Stimulated activated CD4-positive, alpha-beta T cell treated with anti-CD3 and anti-CD28 coated beads, Interleukin-1b, Interleukin-23, amount 100 ng/mL, for 4 hours (primary cell): ENCODE measurements at places on chromosomes 2 and 18.

DNA sequence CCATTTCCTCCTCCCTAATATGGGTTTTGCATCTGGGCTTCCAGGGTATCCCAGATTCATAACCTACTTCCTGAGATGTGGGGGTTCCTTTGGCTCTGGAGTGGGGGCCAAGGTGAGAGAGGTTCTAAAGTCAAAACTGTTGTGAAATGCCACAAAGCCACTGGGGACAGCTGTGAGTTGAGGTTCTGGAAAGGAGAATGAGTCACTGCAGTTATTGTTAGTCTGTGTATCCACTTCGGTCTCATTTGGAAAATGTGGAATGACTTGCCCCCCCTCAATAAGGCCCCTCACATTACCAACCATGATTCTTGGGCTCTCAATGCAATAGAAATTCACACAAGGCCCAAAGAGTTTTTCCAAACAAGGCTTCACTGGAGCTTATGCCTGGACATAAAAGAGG, 51.1 kb upstream of the LGALSL start:
- no peak for DNase-seq

- no peak for DNase-seq
Measured at GRCh38 chr2:216984937-216985336, 125.1 kb upstream of the TNP1 start.

GRCh38 chr2:162261032-162261945, 18.0 kb upstream of the FAP start:
- no peak for DNase-seq

DNA sequence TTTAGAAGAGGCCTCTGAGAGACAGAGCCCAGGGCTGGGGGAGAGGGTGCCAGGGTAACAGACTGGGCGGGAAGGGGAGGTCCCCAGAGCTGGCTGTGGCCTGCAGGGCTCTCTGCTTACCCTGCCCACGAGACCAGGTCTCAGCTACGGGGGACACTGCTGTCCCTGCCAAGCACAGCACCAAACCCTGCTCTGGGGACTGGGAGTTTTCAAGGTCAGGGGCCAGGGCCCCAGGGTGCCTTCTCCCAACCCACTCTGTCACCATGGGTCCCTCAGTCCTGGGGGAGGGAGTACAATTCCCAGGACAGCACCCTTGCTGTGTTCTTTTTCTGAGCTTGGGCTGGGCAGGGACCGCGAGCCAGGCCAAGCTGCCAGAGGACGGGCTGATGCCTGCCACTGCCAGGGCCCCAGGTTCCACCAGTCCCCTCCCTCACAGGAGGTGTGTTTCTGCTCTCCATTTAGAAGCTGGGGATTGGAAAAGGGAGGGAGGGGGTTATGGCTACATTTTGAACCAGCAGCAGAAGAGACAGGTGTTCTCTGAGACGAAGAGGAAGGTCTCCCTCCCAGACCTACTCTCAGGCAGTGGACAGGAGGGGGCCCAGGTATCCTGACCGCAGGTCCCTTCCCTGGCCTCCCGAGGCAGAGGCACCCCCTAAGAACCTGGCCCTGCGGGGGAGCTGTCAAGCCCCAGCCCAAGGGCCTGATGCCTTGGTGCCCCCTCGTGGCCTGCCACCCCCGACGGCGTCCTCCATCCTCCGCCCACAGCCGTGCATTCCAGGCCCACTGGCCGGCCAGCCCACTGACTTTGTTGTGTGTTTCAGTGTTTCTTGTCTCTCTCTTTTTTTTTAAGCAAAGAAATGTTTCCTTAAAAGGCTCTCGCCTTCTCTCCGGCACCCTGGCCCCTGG, 80.4 kb downstream of the TNS1 start:
- no peak for DNase-seq

GRCh38 chr2:58019229-58019628, 27.4 kb upstream of the VRK2 start:
- DNase-seq, result no peak

- no peak for DNase-seq
Measured at GRCh38 chr18:63586966-63587365, at the start of gene SERPINB13. Gene SERPINB13, plus strand, starts transcription at chr18:63587343. Its CDS starts 1,325 bp downstream, at chr18:63588668.

- no peak for DNase-seq
Measured at GRCh38 chr2:161419638-161420190, 3.6 kb downstream of the TBR1 start.

- DNase-seq, result no peak
Measured at GRCh38 chr2:186820303-186820702, 28.7 kb downstream of the ZSWIM2 start.

DNA sequence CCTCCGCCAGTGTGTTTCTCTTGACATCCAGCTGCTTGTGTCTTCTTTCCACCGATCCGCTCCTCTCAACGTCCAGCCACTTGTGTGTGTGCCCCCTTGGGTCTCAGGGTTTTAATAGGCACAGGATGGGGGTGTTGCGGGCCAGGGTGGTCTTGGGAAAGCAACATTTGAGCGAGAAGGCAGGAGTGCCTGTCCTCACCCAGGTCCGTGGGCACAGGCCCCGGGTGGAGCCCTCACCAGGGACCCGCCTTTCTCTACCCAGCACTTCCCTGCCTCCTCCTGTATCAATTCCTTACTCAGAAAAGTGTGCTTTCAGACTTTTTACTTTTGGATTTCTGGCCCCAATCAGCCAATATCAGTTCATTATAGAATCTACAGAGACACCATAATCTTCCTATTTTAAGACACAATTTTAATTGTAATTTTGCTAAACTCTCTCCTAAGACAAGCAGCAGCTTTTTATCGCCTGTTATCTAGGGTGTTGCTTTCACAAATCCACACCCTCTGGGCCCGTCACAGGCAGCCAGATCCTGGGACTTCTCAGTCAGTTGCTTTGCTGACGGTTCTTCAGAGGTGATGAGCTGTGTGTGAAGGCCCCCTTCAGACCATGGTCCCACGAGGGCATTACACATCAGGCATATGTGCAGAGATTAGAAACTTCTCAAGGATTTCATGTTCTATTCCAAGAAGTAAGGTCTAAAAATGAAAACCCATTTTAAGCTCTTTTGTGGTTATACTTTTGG, 96.0 kb upstream of the FHL2 start:
- DNase-seq, result no peak

- no peak for DNase-seq
Measured at GRCh38 chr2:8036366-8036765, 645.5 kb upstream of the ID2 start.

DNA sequence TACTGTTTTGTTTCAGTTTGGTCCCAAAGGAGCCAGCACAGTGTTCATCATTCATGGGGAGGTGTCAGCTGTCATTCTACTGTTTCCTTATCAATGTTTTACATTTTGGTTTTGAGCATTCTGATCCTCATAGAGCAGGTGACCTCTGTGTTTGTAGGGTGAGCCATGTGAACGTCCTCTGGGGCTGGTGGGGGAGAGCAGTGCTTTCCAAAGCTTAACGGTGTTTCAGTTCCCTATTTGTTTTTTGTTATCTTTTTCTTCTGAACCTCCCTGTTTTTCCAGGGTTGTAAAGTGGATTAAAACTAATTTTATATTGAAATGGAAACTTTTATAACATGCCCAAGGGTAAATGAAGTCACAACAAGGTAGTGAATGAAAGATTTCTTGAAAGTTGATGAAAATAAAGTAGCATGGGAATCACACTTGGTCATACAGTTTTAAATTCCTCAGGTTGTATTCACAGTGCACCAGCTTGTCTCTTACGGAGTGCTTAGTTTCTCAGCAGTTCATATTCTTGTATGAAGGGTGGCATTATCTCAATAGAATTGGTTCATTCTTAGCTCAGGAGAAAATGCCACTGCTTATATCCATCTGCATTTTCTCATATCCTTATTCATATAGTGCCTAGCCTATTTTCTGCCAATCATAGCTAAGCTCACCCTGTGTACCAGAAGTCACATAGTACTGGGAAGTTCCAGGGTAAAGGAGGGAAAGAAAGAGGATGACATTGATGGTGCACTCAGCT, 54.5 kb downstream of the MAP4K4 start:
- no peak for DNase-seq

DNA sequence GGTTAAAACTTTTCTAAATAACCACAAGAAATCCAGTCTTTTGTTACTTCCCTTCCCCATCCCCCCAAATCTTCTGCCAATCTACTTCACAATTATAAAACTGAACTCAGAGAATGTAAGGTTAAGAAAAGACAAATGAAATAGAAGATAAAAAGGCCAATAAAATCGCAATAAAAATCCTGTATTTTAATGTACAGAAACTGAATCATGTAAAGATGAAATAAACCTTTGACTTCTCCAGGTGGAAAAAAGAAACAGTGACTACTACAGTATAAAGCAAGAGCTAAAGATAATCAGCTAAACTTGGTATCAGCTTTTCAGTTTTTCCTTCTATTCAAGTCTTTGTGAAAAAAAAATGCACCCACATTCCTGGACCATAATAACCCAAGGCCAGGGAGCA, 1.7 kb downstream of the SYT4 start:
- DNase-seq, result no peak

DNA sequence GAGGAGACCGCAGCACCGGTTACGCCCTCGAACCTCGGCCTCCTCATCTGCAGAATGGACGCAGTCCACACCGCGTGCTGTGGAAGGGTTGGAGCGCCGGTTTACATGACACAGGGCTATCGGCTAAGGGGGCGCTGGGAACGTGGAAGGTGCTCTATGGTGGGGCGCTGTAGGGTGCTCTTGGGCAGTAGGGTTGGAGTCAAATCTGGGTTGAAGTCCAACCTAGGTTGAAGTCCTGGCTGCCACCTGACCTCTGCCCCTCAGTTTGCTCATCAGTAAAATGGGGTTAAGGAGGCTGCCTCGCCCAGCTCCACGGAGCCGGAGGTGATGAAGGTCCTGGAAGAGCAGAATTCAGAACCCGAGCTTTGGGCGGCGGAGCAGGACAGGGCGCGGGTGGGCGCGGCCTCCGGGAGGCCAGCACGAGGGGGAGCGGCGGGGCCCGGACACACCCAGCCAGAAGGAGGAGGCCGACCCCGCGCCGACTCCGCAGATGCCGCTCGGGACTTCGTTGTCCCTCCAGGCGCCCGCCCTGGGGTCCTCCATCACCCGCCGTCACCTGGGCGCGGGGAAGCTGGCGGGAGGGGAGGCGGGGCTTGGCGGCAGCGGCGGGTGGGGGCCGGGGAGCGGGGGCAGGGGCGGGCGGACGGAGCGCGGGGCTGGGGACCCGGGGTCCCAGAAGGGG, 558 bp upstream of the GAREM2 start:
- no peak for DNase-seq

- no peak for DNase-seq
Measured at GRCh38 chr2:76180676-76181075, 470.0 kb upstream of the GCFC2 start.

DNA sequence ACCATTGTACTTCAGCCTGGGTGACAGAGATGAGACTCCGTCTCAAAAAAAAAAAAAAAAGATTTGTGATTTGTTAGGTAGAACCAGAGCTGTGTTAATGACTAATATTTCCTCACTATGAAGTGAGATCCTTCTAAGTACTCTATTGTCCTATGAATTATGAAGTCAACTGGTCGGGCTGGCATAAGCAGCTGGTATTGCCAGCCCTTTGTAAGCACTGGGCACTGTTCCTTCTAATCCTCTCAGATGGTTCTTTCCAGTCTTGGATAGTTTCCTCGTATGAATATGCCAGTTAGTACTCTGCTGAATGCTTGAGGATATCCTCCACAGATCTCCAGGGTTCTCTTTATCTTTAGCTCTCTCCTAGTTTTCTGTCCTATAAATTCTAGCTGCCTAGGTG, 223.1 kb upstream of the SP5 start:
- no peak for DNase-seq

DNA sequence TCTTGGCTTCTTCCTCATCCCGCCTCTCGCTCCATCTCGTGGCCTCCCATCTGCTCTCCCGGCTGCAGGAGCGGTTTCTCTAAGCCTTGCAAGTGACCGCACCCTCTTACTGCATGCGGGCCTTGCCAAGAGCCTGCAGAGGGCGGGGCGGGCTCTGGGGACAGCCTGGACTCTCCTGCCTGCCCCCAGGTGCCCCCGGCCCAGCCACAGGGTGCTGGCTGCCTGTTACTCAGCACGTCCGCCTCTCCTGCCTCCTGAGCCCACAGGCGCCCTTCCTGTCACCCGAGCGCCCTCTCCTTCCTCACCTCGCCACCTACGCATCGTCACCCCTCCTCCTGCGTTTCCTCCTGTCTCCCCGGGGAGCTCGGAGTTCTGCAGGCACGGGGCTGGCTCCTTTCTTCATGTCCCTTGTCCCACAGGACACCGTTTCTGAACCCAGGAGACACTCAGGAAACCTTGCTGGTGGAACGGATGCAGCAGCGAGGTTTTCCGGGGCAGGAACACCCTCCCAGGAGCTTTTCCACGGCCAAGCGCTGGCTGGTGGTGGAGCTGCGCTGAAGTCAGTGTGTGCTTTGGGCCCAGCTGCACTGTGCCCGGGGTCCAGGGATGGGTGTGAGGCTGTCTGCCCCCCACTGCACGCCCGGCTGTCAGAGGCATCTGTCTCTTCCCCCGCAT, 28.5 kb downstream of the HPCAL1 start:
- peak; percentile 46 for DNase-seq
